Endothelial cell of umbilical vein (primary cell): ENCODE measurements at places on chromosomes 5 and 9. TPM values are rescaled to one million over a fixed set of nuclear protein-coding genes. Genes with fewer than 3 reads are reported as not detected.

The GABRA1 gene
- polyA plus RNA-seq: not detected in 2 replicates

The PTCH1 gene
- polyA plus RNA-seq: 3.1 and 3.9 TPM in 2 replicates

The MTREX gene
- 6.4 and 9.8 TPM in 2 replicates for polyA plus RNA-seq

The CDO1 gene
- polyA plus RNA-seq: 1.1 and 1.3 TPM in 2 replicates

The MBLAC2 gene
- 2.0 and 2.1 TPM in 2 replicates for polyA plus RNA-seq

The KIF4B gene
- 0.03 TPM in 1 of 2 replicates, not detected in the other for polyA plus RNA-seq

The ANKRD18A gene
- 0.11 and 3.2 TPM in 2 replicates for polyA plus RNA-seq

The TTC16 gene
- polyA plus RNA-seq: not detected in 2 replicates

GRCh38 chr9:114174876-114175771 is 19.8 kb downstream of the COL27A1 start:
- no peaks in the 10 kb centered on the region for H3K27me3 ChIP-seq
- H3K4me1 ChIP-seq: peaks cover 19% of the 10 kb centered on the region
- no peak overlapping the region for H3K4me3 ChIP-seq
- H3K36me3 ChIP-seq: no peaks in the 10 kb centered on the region
- no peak overlapping the region for H3K27ac ChIP-seq

GRCh38 chr5:37664551-37664950 is 175.3 kb downstream of the GDNF start:
- no peak for DNase-seq
- no peaks in the 10 kb centered on the region for H3K36me3 ChIP-seq
- no peaks in the 10 kb centered on the region for H3K27me3 ChIP-seq

- no peaks in the 10 kb centered on the region for H3K4me1 ChIP-seq
- DNase-seq: no peak
- no peak overlapping the region for H3K4me3 ChIP-seq
- H3K27ac ChIP-seq: no peak overlapping the region
Measured at GRCh38 chr5:89297066-89297465, 414.1 kb upstream of the MEF2C start.

DNA sequence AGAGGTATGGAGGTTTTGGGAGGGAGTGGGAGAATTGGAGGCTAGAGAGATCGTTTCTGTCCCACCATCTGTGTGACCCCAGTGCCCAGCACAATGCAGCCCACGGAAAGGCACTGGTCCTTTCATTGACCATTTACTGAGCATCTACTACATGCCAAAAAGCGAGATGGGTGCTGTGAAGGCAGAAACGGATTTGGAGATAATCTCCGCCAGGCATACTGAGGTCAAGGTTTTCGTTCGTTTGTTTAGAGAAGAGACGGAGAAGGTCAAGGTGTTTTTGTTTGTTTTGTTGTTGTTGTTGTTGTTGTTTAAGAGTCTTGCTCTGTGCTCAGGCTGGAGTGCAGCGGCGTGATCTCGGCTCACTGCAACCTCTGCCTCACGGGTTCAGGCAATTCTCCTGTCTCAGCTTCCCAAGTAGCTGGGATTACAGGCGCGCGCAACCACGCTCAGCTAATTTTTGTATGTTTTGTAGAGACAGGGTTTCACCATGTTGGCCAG is 593 bp upstream of the ZBTB43 start:
- H3K4me3 ChIP-seq: peak overlapping the region; percentile 70
- peaks cover 10% of the 10 kb centered on the region for H3K4me1 ChIP-seq
- peaks cover 2% of the 10 kb centered on the region for H3K27me3 ChIP-seq
- no peak for DNase-seq

- peak overlapping the region; percentile 16 for H3K27ac ChIP-seq
- peaks cover 7% of the 10 kb centered on the region for H3K4me1 ChIP-seq
- H3K36me3 ChIP-seq: peaks cover 13% of the 10 kb centered on the region
- no peak overlapping the region for H3K4me3 ChIP-seq
- DNase-seq: no peak
Measured at GRCh38 chr9:128902351-128903078, 18.3 kb upstream of the PHYHD1 start.

- H3K4me3 ChIP-seq: no peak overlapping the region
- DNase-seq: no peak
- no peaks in the 10 kb centered on the region for H3K36me3 ChIP-seq
- H3K27me3 ChIP-seq: no peaks in the 10 kb centered on the region
Measured at GRCh38 chr9:107942856-107943255, 453.3 kb upstream of the KLF4 start.

- no peaks in the 10 kb centered on the region for H3K36me3 ChIP-seq
- no peaks in the 10 kb centered on the region for H3K27me3 ChIP-seq
- H3K4me1 ChIP-seq: peaks cover 40% of the 10 kb centered on the region
- DNase-seq: no peak
- no peak overlapping the region for H3K4me3 ChIP-seq
- no peak overlapping the region for H3K27ac ChIP-seq
Measured at GRCh38 chr9:94918038-94918753, 191.7 kb downstream of the AOPEP start.

DNA sequence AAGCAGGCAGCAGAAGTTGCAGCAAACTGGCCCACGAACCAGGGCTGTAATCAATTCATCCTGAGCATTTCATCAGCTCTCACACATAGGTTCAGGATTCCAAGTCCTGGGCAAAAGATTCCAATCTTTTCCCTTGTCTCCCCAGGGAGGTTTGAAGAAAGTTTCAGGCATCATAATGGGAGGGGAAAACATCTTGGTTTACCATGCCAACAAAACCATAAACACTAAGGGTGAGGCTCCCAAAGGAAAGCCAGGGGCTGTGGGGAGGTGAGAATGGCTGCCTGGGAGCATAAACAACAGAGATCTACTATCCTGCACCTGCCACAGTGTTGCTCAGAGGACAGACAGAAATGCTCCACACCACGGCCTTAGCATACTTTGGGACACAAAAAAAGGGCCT is 94.6 kb downstream of the SH3TC2 start:
- H3K36me3 ChIP-seq: no peaks in the 10 kb centered on the region
- H3K4me1 ChIP-seq: peaks cover 32% of the 10 kb centered on the region
- H3K27me3 ChIP-seq: no peaks in the 10 kb centered on the region

- H3K4me1 ChIP-seq: no peaks in the 10 kb centered on the region
- no peak overlapping the region for H3K27ac ChIP-seq
- no peaks in the 10 kb centered on the region for H3K36me3 ChIP-seq
- DNase-seq: no peak
- no peak overlapping the region for H3K4me3 ChIP-seq
- H3K27me3 ChIP-seq: no peaks in the 10 kb centered on the region
Measured at GRCh38 chr5:120512068-120512467, 48.0 kb downstream of the PRR16 start.

- H3K4me3 ChIP-seq: no peak overlapping the region
- H3K4me1 ChIP-seq: no peaks in the 10 kb centered on the region
- H3K27me3 ChIP-seq: no peaks in the 10 kb centered on the region
- no peaks in the 10 kb centered on the region for H3K36me3 ChIP-seq
- H3K27ac ChIP-seq: no peak overlapping the region
Measured at GRCh38 chr5:104800440-104801048, 1238.0 kb upstream of the NUDT12 start.

GRCh38 chr9:84230355-84231145 is 110.0 kb downstream of the SLC28A3 start:
- peaks cover 2% of the 10 kb centered on the region for H3K27me3 ChIP-seq
- H3K4me1 ChIP-seq: no peaks in the 10 kb centered on the region
- DNase-seq: no peak
- no peak overlapping the region for H3K27ac ChIP-seq

- H3K4me1 ChIP-seq: no peaks in the 10 kb centered on the region
- no peaks in the 10 kb centered on the region for H3K36me3 ChIP-seq
- no peak for DNase-seq
- no peak overlapping the region for H3K27ac ChIP-seq
- H3K27me3 ChIP-seq: peaks cover 4% of the 10 kb centered on the region
Measured at GRCh38 chr5:1652873-1653697, 129.3 kb upstream of the LPCAT1 start.

GRCh38 chr9:112076814-112077213 is 98.3 kb downstream of the SUSD1 start:
- no peaks in the 10 kb centered on the region for H3K36me3 ChIP-seq
- DNase-seq: no peak
- no peak overlapping the region for H3K27ac ChIP-seq
- no peaks in the 10 kb centered on the region for H3K27me3 ChIP-seq

DNA sequence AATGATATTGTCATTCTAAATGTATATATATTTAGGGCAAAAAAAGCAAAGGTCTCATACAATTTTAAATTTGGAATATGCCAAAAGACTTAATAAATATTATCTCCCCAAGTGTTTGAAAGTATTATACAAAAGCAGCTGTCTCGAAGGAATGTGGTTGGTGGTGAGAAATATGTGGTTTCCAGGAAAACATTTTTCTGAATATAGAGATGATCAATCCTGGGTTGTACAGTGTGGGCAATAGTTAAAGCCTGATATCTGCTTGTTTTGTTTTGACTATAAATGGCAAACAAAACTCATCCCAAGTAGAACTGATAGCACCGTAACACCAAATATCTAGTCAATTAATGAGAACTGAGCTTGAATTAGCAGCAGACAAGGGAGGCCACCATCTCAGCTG is 391.8 kb upstream of the CD180 start:
- no peak for DNase-seq
- no peak overlapping the region for H3K4me3 ChIP-seq
- no peaks in the 10 kb centered on the region for H3K36me3 ChIP-seq
- H3K27ac ChIP-seq: no peak overlapping the region
- no peaks in the 10 kb centered on the region for H3K4me1 ChIP-seq

DNA sequence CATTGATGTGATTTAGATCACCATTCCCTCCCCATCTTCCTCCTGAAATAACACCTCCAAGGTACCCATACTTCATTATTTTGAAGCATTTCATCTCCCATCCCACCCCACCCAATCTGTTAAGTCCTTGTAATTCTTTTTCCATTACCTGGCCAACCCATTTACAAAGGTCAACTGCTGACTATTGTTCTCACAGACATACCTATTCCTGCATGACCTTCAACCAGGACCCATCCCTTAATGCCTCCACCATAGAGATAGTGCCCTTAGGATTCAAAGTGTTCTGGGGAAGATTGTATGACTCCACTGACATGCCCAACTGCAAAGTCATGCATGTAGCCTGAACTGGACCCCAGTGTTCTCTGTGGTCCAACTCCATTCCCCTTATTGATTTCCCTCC is 91.2 kb downstream of the NLN start:
- no peaks in the 10 kb centered on the region for H3K27me3 ChIP-seq
- no peak overlapping the region for H3K27ac ChIP-seq
- no peak overlapping the region for H3K4me3 ChIP-seq
- no peak for DNase-seq
- H3K4me1 ChIP-seq: peaks cover 4% of the 10 kb centered on the region
- peaks cover 6% of the 10 kb centered on the region for H3K36me3 ChIP-seq

DNA sequence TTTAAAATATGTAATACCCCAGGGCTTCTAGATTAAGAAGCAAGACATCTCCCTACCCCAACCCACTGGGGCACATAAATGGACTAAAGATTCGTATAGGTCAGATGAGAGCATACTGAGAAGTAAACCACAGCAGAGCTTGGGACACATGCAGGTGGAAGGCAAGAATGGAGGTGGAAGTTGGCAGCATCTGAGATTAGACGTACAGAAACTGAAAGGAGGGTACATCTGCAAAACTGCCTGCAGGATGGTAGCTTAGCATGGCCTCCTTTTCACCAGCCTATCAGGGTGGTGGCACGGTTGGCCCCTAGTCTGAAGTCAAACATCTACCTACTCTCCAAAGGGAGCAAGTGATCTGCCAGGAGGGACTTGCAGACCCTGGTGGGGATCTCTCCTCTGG is 181.8 kb downstream of the TSSK1B start:
- no peak for DNase-seq
- no peaks in the 10 kb centered on the region for H3K27me3 ChIP-seq
- no peak overlapping the region for H3K27ac ChIP-seq
- no peaks in the 10 kb centered on the region for H3K36me3 ChIP-seq
- H3K4me3 ChIP-seq: no peak overlapping the region

- H3K27ac ChIP-seq: no peak overlapping the region
- DNase-seq: no peak
- H3K4me3 ChIP-seq: no peak overlapping the region
- no peaks in the 10 kb centered on the region for H3K36me3 ChIP-seq
- H3K27me3 ChIP-seq: no peaks in the 10 kb centered on the region
- H3K4me1 ChIP-seq: peaks cover 13% of the 10 kb centered on the region
Measured at GRCh38 chr5:10536931-10537579, 26.8 kb upstream of the ANKRD33B start.

DNA sequence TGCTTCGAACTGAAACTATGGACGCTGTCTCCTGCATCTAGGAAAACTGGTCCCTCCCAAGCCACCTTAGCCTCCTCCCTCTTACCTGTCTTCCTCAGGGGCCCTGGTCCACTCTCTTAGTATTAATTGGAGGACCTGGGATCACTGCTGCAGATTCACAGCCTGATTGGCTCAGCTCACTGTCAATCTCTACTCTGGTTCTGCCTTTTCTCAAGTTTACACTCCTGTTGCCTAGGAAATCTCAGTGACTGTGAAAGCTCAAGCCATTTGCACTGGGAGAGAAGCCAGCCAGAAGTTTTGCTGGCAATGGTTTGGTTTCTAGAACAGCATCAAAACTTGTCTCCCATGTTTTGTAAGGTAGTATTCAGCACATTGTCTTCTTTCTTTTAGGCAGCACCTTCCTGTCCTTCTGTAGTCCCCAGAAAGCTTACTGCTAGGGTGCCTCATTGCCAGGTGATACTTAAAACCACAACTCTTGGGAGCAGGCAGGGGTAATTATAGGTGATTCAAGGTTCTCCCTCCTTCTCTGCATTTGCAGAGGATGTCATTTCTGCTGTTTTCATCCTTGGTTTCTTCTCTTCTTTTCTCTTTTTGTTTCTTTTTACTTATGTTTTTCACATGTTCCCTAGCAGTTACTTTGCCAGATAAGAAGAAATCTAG is at the start of gene CAPSL:
CAPSL (minus strand) TSS at position 55 of the 660 bp plus-strand sequence. CDS start 17,502 bp downstream, outside the sequence.
- H3K4me1 ChIP-seq: no peaks in the 10 kb centered on the region
- no peaks in the 10 kb centered on the region for H3K27me3 ChIP-seq
- DNase-seq: peak; percentile 9
- H3K27ac ChIP-seq: no peak within 1 kb of the TSS
- no peaks in the 10 kb centered on the region for H3K36me3 ChIP-seq

DNA sequence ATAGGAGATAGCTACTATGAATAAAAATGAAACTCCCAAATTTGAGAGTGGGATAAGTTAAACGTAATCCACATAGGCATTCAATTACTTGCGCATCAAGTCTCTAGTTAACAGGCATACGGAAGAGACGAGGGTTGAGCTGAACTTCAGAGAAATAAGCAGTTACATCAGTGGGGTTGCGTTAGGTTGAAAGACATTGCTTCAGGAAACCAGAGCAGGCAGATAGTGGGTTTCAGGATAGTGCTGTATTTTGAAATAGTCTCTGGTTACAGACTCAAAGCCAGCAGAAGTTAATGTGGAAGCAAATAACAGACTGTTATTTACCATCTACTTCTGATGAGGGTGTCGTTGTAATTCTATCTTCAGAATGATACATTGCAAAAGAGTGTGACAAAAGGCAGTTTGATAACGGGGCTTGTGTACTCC is 533.4 kb downstream of the PDE4D start:
- H3K36me3 ChIP-seq: no peaks in the 10 kb centered on the region
- no peak overlapping the region for H3K4me3 ChIP-seq
- no peak overlapping the region for H3K27ac ChIP-seq
